Stimulated activated CD4-positive, alpha-beta T cell treated with anti-CD3 and anti-CD28 coated beads, Interleukin-1b, Interleukin-23, amount 100 ng/mL, for 1 hour (primary cell): ENCODE measurements at places on chromosomes 4 and X.

DNA sequence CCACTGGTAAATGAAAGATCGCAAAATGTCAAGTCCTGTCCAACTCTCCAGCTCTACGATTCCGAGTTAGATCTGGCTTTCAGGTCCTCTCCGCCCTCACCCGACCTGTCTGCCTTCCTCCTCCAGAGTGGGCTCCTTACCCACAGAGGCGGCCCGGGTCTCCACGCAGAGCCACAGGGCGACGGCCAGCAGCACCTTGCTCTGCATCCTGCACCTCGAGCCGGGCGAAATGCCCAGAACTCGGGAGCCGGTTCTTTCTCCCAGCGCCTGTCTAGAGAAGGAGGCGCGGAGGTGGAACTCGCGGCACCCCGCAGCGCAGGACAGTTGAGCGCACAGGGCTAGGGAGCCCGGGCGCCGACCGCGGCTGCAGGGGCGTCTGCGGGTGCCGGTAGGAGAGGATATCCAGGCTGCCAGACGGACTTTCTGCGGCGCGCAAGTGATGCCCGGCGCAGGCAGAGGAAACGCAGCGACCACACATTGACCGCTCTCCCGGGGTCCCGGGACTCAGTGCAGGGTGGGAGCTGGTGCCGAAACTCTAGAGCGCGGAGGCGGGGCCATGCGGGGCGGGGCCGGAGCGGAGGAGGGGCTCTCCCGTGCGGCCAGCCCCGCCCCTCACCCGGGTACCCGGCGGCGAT, at the start of gene KDR:
KDR (minus strand) TSS at position 509 of the 635 bp plus-strand sequence; CDS start at position 207, 302 bp downstream.
- no peak for DNase-seq

- DNase-seq: no peak
Observed at GRCh38 chrX:78476701-78477100, 149.3 kb upstream of the CYSLTR1 start.

GRCh38 chr4:81198609-81199008, 16.4 kb downstream of the PRKG2 start:
- no peak for DNase-seq

GRCh38 chr4:1382776-1383727, 23.2 kb downstream of the NKX1-1 start:
- DNase-seq: no peak

DNA sequence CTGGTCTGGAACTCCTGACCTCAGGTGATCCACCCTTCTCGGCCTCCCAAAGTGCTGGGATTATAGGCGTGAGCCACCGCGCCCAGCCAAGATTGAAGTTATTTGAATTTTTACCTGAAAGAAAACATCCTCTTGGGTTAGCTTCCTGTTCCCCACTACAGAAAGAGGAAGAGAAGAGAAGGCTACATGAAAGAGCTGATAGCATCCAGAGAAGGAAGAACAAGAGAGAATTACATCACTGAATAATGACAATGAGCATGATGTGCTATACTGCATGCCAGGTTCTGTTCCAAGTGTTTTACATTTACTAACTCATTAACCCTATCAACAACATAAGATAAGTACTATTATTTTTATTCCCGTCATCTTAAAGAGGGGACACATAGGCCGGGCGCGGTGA, 11.5 kb upstream of the TBC1D1 start:
- DNase-seq: no peak

DNA sequence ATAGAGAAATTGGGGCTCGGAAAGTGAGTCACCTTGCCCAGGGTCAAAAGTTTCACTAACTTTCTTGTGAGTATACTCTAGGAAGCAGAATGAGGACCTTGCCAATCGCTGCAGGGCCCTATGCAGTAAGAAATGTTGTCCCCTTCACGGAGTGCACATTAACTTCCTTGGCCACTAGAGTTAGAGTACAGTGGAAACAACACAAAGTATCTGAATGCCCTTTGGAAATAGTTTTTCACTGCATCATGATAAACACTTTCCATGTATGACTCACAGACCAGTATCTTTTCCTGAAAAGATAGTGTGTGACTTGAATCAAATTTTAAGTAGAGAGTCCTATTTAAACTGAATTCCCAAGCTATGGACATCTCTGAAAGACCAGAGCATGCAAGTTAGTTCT, 45.5 kb upstream of the STK26 start:
- DNase-seq: no peak

DNA sequence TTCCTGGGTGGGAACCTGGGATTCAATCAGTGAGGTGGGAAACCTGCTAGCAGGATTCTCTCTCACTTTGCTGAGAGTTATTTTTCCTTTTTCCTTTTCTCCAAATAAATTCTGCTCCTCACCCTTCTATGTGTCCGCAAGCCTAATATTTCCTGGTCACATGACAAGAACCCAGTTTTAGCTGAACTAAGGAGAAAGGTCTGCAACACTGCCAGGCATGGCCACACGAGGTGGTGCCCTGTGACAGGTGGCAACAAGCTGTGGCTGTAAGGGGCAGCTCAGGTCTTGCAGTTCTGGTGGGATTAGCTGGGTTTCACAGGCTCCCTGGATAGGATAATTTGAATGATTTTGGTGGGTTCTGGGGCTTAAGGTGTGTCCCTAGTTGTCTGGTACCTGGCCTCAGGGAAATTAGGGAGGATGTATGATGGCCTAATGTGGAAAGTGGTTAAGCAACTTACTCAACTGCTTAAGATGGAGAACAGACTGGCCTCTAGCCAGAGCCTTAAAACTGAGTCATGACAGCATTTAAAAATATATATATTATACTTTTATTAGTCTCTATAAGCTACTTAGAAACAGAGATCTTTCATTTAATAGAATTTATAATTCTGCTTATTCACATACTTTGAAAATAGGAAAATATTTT, 215.0 kb downstream of the IL15 start:
- no peak for DNase-seq

DNA sequence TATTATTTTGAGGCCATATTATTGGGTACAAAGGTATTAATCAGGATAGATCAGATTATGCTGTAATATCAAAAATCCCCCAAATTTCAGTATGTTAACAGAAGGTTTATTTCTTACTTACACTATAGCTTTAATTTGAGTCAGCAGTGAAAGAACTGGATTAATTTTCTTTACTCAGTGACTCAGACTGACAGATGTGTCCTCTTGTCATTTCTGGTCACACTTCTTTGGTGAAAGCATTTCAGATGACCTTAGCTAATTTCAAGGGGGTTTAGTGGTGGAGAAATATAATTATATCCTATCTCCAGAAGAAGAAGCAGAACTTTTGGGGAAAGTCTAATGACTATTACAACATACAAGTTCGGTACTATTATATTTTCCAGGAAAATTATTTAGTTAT, 12.4 kb downstream of the DDIT4L start:
- DNase-seq: no peak

DNA sequence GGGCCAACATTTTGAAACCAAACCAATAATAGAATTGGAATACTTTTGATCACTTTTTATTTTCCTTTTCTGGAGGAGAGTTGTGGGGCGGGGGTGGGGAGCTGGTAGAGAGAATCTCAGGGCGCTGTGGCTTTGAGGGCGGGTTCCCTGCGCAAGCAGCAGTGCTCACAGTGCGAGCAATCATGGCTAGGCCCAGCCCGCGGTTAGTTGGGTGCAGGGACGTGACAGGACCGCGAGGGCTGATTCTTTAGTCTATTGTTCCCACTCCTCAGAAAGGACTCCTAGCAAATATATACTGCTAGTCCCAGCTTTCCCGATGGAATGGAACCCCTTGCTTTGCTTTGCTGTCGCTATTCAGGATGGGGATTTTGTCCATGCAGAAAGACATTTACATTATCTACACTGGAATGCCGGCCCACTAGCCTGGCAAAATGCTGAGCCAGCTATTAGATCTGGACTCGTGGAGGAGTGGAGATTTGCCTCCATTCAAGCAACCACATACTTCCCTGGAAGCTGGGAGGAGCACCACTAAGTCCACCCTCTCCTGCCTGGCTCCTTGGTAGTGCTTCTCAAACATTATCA, 23.9 kb upstream of the APLN start:
- no peak for DNase-seq

- DNase-seq: no peak
Observed at GRCh38 chr4:35541146-35541887, 703.0 kb downstream of the ARAP2 start.

GRCh38 chr4:102299354-102300107, 45.8 kb downstream of the SLC39A8 start:
- DNase-seq: no peak

DNA sequence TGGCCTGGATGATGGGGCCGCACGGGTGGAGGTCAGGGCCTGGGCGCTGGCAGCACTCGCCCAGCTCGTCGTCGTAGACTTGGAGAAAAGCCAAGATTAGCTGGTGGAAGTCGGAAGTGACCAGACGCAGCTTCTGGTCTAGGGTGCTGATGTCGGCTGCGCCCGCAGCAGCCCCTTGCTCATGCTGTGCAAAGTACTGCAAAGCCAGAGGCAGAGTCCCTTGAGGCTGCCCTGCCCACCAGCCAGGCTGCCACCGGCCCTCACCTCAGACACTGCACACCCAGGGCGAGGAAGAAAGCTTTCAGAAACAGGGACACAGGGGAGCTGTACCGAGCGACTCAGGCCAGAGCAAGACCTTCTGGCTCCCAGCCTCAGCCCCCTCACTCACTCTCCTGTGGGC, 9.7 kb upstream of the TREX2 start:
- DNase-seq: no peak

DNA sequence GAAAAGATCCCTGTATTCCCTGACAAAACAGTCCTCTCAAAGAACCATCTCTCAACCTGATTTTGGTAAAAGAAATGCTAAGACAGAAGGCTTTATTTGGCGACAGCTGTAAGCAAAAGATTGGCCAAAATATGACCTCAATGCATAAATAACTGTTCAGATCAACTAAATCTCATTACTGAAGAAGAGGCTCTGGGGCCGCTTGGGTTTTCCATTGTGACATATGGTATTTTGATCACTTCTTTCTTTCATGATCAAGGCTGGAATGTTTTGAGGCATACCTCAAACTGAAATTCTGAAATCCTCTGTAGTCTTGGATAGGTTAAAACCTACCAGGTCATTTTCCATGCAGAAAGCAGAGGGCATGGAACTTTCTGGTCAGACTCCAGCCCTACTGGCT, 106.3 kb downstream of the C4orf51 start:
- DNase-seq: no peak

DNA sequence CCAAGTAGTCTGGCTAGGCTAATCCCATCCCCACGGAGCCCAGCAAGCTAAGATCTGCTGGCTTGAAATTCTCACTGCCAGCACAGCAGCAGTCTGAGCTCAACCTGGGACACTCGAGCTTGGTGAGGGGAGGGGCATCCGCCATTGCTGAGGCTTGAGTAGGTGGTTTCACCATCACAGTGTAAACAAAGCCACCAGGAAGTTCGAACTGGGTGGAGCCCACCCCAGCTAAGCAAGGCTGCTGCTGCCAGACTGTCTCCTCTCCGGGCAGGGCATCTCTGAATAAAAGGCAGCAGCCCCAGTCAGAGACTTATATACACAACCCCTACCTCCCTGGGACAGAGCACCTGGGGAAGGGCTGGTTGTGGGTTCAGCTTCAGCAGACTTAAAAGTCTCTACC, 639.6 kb downstream of the IQCM start:
- DNase-seq: no peak

GRCh38 chr4:184940500-184940899, 77.8 kb upstream of the HELT start:
- DNase-seq: no peak

DNA sequence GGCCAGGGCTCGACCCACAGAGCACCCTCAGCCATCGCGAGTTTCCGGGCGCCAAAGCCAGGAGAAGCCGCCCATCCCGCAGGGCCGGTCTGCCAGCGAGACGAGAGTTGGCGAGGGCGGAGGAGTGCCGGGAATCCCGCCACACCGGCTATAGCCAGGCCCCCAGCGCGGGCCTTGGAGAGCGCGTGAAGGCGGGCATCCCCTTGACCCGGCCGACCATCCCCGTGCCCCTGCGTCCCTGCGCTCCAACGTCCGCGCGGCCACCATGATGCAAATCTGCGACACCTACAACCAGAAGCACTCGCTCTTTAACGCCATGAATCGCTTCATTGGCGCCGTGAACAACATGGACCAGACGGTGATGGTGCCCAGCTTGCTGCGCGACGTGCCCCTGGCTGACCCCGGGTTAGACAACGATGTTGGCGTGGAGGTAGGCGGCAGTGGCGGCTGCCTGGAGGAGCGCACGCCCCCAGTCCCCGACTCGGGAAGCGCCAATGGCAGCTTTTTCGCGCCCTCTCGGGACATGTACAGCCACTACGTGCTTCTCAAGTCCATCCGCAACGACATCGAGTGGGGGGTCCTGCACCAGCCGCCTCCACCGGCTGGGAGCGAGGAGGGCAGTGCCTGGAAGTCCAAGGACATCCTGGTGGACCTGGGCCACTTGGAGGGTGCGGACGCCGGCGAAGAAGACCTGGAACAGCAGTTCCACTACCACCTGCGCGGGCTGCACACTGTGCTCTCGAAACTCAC, 3.6 kb downstream of the MID1IP1 start:
- no peak for DNase-seq

DNA sequence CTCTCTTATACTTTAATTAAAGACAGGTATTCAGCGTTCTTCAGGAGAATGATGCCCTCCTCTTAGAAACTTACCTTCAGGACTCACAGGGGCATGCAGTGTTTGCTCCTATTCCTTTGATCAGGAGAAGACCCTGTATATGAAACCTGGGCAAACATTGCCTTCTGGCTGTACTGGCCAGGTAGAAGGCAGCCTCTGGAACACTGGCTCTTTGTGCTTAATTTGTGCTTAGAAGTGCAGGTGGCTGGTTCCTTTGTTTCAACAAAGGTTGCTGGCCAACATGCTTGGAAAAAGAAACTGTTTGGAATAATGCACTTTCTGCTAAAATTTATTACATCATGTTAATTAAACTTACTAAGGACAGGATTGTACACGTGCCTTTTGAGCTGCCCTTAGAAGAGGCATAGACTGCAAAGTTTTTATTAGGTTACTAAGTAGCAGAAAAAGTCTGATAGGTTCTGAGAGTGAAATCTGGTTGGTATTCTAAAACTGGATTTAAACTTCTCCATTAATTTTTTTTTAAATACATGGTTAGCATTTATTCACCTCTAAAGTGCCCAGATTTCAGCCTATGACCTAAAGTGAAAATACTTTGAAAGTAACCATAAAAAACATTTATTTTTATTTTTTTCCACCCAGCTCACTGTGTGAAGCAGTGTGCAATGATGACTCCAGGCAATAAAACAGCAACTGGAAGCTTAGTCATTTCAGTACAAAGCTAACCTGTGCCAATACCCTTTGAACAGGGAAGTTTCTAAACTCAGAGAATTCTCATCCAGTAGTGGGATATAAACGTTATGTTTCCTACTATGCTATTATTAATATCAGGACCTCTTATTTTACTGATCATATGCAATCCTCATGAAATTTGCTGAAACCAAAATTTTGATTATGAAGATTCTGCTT, 11.3 kb downstream of the RASSF6 start:
- DNase-seq: no peak

DNA sequence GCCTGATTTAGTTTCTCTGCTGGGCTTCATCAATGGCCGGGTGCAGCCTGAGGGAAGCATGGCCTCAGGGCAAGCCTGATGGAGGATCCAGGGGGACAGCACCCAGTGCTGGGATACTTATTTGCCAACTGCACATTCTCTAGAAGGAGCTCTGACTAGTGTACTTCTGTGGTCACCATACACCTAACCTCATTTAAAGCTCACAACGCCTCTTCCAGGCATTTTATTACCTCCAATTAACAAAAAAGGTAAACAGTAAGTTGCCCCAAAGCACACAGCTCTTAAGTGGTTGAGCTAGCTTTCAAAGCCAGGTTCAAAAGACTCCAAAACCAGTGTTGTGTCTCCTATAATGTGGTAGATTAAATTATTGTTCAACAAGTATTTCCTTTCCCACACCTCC, 26.8 kb upstream of the ATXN3L start:
- no peak for DNase-seq

GRCh38 chr4:8746523-8747466, 124.8 kb downstream of the HMX1 start:
- DNase-seq: no peak

- no peak for DNase-seq
Observed at GRCh38 chrX:39773923-39774773, 323.6 kb downstream of the BCOR start.
